Trophoblast cell (in vitro differentiated cells and primary cell): ENCODE measurements at places on chromosomes 1 and 21.

GRCh38 chr1:44359234-44359935 lies 4.3 kb upstream of the ERI3 start:
- peak; percentile 97 for DNase-seq

DNA sequence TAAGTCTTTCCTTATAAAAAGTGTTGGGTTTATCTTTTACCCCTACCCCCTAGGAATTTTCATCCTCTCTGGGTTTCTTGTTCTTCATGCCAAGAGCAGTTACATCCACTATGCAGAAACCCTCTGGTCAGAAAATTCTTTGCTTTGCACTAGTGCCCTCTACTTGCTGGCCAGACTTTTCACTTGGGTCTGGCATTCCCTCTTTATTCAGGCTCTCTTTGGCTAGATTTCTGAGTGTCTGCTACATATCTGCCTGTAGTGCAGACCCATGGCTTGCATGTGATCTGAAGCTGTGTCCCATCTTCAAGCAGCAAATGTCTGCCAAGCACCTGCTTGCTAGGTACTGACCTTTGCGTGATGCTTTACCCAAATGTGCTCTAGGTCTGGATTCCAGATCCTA lies 237.0 kb downstream of the GPATCH2 start:
- no peak for DNase-seq

GRCh38 chr1:159092036-159092760 lies 15.6 kb upstream of the AIM2 start:
- no peak for DNase-seq

- peak; percentile 64 for DNase-seq
These were observed 1.2 kb downstream of the MAN1A2 start for GRCh38 chr1:117368116-117369108.

DNA sequence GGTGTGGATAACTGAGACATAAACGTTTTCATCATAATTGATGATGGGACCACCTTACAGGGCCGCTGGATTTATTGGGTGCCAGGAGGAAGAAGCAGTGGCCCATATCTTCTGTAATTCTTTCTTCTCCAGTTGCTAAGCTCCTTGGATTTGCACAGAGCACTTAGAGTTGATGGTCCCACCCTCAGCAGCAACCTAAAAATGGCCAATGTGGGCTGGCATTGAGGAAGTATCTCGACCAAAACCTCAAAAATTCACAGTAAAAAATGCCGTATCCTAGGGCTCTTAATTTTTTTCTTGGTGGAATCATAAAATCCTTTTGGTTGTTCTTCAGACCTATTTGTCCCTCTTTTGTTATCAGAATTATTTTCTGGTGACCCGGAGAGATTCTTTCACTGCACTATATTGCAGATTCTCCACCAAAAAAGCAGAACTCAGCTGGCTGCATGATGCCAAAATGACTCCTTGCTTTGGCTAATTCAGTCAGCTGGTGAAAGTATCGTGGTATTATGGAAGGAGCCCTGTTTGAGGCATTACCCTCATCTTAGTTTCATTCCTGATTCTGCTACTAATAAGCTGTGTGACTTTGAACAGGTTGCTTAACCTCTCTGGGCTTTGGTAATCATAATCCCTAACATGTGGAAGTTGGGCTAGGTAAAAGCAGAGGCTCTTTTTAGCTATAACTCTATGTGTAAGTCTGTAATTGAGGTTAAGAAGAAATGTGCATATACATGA lies 27.6 kb downstream of the KIRREL1 start:
- DNase-seq, result no peak

- peak; percentile 88 for DNase-seq
These were observed 101.9 kb downstream of the PRDM2 start for GRCh38 chr1:13801655-13802486.

GRCh38 chr1:36384542-36385409 lies 948 bp downstream of the STK40 start:
- DNase-seq, result peak; percentile 86

- no peak for DNase-seq
These were observed at the start of gene CLCA2 for GRCh38 chr1:86423873-86424272. TSS of gene CLCA2 (plus strand) at chr1:86424171. CDS start at chr1:86424248, 77 bp downstream.

DNA sequence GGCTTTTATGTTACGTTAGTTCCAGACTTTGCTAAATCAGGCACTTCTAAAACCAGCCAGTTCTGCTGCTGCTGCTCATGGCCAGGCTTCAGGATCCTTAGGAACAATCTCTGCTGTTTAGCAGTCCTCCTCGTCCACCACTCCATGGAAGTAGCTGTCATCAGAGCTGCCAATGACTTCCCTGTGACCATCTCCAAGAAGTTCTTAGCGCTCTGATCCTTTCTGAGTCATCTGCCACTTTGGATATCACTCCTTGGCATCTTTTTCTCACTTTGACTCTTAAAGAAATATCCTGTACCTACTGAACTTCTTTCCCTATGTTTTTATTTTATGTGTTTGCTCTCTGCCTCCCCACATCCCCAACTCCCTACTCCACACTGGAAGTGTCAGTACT lies 14.7 kb upstream of the IRF2BP2 start:
- no peak for DNase-seq

DNA sequence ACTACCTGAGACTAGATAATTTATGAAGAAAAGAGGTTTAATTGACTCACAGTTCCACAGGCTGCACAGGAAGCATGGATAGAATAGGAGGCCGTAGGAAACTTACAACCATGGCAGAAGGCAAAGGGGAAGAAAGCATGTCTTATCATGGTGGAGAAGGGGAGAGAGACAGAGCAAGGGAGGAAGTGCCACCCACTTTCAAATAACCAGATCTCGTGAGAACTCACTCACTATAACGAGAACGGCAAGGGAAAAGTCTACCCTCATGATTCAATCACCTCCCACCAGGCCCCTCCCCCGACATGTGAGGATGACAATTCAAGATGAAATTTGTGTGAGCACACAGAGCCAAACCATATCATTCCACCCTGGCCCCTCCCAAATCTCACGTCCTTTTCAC lies 4.7 kb upstream of the C21orf91 start:
- no peak for DNase-seq

DNA sequence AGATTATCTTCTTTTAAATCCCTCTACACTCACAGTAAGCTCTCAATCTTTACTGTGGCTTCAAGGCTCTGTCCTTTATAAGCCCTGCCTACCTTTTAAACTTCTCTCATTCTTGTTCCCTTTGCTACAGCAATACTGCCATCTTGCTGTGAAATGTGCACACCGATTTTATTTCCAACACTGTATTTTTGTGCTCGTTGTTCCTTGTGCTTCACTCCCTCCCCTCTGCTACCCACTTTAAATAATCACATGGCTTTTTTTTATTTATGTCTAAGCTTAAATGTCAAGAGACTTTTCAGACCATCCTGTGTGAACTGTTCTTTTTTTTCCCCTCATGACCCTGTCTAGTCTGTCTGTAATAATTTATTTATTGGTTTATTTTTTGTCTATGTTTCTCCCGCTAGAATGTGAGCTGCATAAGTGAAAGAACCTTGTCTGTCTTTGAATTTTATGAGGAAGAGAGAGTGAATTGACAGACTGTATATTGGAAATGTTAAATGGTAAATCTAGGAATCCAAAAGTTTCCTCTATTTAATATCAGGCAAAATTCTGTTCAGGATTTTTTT lies 45.7 kb downstream of the ABCD3 start:
- peak; percentile 27 for DNase-seq

DNA sequence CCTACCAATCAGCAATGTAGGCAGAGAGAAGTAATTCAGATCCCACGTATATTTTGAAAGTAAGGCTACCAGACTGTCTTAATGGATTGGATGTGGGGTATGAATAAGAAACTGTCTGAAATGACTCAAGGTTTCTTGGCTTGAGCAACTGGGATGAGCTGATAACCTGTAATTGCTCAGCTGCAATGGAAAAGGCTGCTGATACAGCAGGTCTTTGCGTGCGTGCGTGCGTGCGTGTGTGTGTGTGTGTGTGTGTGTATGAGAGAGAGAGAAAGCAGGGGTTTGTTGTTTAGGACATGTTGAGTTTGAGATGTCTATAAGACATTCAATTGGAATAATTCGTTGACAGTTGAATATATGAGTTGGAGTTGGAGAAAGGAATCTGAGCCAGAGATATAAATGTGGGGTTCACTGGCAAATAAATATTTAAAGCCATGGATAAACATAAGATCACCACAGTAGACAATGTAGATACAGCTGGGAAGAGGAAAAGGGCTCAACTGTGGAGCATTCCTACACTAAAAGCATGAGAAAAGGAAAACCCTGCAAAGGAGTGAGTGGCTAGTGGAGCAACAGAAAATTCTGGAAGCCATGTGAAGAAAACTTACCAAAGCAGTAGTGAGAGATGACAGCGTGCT lies 72.9 kb downstream of the UCHL5 start:
- no peak for DNase-seq

DNA sequence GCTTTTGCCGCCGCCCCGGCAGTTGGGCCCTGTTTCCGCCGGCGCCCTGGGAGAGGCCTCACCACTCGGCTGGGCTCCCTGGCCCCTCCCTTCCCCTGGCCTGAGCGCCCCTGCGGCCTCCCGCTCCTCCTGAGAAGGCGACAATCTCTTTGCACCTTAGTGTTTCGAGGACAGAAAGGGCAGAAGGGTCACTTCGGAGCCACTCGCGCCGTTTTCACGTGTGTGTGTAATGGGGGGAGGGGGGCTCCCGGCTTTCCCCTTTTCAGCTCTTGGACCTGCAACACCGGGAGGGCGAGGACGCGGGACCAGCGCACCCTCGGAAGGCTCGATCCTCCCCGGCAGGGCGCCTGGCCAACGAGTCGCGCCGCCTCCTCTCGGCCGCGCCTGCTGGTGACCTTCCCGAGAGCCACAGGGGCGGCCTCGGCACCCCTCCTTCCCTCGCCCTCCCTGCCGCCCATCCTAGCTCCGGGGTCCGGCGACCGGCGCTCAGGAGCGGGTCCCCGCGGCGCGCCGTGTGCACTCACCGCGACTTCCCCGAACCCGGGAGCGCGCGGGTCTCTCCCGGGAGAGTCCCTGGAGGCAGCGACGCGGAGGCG lies 432 bp upstream of the SIM2 start:
- no peak for DNase-seq

DNA sequence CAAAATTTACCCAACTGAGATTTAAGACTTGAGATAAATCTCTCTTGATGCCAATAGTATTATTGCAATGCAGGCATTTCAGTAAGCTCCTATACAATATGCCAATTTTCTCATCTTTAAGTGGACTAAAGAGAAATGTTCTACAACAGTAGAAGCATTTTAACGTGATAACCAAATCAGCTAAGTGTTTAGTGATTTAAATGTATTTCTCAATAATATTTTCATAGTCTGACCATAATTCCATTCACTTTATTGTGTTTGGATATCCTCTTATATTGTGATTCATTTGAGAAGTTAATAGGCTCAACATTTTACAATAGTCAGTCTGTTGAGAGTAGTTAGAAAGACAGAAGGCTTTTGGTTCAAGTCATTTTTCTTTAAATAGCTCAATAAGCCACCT lies 44.6 kb upstream of the DR1 start:
- no peak for DNase-seq

- no peak for DNase-seq
These were observed 17.1 kb downstream of the UTP25 start for GRCh38 chr1:209844695-209845407.

DNA sequence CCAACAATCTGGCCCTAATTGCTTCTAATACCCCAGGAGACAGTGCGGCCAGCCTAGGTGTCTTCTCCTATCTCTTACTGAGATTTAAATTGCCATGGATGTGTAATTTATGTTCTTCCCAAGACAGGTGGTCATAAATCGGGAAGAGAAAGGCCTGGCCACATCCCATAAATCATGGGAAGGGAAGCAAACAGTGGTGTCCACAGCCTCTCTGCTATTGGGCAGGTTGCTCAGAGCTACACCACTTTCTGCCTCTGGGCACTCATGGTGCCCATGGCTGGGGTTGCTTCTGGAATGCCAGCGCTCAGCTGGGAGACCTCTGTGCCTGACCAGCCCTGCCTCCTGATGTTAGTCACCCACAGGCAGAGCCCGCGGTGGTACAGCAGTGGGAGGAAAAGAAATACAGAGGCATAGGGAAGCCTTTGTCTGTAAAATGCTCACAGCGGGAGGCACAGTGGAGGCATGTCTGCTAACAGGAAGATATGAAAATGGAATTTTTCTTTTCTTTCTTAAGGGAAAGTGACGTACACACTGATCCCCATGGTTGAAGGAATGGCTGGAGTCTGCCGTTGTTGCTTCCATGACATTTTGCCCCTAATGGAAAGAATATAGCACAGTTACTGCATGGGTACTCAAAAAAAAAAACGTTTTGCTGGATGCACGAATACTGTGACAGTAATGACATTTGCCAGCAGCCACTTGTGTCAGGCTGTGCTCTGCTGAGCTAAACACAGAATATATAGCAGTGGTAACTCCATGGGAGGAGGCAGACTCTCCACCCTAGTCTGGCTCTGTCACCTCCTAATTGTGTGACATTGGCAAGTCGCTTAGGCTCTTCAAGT lies 21.9 kb downstream of the MTARC1 start:
- no peak for DNase-seq

DNA sequence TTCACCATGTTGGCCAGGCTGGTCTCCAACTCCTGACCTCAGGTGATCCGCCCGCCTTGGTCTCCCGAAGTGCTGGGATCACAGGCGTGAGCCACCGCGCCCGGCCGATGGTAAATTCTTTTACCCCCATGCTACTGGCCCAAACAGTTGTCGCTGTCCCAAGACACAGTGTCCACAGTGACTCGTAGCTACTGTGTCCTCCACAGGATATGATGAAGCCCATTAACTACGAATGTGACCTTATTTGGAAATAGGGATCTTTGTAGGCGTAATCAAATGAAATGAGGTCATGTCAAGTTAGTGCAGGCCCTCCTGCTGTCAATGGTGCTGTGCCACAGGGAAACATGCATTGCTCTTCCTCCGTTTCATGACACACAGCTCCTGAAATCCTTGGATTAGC lies 8.5 kb downstream of the FNDC10 start:
- no peak for DNase-seq

- DNase-seq, result no peak
These were observed 965.4 kb upstream of the TMPRSS15 start for GRCh38 chr21:19368944-19369343.

DNA sequence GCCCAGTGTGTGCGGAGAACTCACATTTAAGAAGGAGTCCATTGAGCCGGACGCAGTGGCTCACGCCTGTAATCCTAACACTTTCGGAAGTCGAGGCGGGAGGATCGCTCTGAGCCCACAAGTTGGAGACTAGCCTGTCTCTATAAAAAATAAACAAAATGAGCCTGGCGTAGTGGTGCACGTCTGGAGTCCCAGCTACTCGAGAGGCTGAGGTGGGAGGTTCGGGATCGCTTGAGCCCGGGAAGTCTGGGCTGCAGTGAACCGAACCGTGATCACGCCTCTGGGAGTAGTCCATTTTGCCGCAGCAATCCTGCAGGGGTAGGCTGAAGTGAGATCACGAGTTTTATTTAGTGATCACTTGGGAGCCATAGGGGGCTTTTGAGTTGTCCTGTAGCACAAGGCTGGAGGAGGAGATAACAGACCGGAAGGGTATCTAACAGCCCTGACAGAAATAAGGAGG lies 497 bp upstream of the FUCA1 start:
- DNase-seq, result no peak

- DNase-seq, result peak; percentile 42
These were observed 642.1 kb upstream of the ADGRL2 start for GRCh38 chr1:81158592-81158991.

GRCh38 chr1:78703806-78704205 lies 54.2 kb downstream of the IFI44 start:
- DNase-seq, result no peak
